ENCODE measurements at places on chromosomes 6 and 20.

GRCh38 chr6:18023891-18024290 lies 36.5 kb upstream of the KIF13A start:
- no peak for DNase-seq

DNA sequence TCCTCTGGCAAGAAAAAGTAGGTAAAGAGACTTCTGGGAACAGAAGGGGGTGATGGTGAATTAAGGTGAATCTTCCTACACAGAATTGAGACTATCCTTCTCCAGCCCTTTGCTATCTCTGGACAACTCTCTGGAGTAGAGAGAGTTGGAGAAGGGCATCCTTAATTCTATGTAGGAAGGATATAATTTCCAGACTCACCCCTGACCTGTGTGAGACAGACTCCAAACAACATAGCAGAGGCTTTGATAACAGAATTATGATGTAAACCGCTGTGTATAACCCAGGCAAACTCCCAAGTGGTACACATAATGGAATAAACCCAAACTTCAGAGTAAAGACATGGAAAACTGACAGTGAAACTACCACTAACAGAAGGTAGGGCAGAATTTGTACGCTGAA lies 186.5 kb downstream of the MEI4 start:
- DNase-seq = no peak

DNA sequence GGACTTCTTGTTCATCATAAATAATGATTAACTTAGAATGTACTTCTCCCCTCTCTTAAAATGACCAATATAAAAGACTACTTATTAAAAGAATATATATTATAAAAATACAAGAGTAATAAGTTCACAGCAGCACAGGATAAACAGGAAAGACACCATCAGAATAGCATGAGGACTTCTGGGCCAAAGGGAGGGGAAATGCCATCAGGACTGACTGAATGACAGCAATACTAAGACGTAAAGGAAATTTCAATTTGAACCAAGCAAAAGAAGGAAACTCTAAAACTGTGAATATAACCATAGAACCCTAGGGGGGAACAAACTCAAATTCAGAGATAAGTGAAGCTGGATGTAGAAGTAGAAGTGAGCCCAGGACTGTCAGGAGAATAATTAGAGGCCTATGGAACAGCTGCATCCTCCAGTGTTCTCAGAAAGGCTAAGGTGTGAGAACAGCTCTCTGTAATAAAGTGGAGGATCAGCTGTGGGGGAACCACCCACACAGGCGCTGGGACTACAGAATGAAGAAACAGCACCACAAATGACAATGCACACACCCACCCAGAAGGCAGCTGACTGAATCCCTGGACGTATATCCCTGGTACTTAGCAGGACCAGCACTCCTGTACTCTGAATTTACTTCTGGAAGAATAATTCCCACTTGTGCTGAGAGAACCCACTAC lies 37.8 kb downstream of the ZHX3 start:
- no peak for DNase-seq

DNA sequence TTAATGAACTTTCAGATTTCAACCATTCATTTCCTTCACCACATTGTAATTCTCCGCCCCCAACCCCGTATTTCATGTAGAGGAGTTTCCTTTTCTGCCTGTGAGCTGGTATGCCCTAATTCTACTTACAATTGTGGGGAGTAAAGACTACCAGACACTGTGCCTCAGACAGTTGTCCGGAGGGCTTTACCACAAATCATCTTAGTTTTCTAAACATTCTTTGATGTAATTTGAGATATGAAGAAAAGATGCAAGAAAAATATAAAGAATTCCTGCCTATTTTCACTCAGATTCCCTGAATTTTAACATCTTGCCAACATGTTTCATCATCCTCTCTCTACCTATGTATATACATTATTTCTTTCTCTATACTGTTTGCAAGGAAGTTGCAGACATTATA lies 28.3 kb upstream of the LOC128125822 start:
- DNase-seq = no peak

DNA sequence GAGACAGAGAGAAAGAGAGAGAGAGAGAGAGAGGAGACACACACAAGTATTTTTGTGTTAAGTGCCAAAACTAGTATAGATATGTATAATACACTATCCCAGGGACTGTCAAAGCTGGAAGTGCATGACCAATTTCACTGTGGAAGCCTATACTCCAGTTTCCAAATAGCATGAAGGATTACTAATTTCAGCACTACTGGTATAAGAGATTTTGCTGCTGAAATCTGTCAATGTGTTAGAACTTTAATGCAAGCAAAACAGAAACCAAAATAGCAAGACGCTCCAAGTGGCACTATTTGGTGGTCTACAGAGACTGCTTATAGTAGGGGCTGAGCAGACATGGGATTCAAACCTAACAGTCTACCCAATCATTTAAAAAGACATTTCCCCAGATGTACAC lies 284.8 kb downstream of the BTBD9 start:
- no peak for DNase-seq

DNA sequence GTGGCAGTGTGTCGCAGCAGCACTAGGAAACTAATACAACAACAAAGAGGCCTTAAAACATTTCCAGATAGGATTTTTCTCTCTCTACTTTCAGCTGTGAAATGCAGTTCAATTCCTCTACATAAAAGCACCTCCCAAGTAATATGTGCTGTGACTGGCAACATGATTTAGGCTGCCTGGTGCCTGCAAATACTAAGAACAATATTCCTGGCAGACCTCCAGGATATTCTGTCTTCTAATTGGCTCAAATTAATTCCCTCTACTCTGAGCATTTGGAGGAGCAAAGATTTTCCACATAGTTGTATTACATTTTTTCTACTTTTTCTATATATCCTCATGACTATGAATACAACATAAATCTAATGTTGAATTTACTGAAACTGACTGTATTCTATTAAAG lies 33.2 kb downstream of the SCGN start:
- DNase-seq = no peak

DNA sequence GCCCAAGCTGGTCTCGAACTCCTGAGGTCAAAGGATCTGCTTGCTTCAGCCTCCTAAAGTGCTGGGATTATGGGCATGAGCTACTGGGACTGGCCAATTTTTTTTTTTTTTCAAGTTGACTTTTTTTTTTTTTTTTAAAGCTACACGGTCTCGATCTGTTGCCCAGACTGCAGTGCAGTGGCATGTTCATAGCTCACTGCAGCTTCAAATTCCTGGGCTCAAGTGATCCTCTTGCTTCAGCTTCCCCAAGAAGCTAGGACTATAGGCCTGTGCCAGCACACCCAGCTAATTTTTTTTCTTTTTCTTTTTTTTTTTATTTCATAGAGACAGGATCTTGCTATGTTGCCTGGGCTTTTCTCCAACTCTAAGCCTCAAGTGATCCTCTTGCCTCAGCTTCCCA lies 59.5 kb downstream of the NCOA3 start:
- DNase-seq = no peak

DNA sequence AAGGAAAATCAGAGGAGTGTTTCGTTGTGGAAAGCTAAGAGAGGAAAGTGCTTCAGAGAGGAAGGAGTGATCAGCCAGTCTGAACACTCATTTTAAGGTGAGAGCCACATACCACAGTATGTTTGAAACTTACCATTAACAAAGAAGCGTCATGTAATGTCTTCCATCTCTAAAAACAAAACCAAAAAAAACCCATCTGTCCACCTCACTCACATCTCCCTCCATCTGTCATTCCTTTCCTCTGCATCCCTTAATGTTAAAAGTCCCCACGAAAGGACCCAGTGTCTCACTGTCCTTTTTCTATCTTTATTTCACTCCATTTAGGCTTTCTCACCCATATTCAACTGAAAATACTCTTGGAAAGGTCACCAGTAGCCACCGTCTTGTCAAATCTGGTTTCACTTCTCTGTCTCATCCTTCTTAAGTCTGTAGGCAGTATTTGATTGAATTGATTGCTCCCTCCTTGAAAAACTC lies 59.4 kb upstream of the GNRH2 start:
- no peak for DNase-seq

- no peak for DNase-seq
These were observed 78.0 kb upstream of the LYRM2 start for GRCh38 chr6:89716532-89716931.

DNA sequence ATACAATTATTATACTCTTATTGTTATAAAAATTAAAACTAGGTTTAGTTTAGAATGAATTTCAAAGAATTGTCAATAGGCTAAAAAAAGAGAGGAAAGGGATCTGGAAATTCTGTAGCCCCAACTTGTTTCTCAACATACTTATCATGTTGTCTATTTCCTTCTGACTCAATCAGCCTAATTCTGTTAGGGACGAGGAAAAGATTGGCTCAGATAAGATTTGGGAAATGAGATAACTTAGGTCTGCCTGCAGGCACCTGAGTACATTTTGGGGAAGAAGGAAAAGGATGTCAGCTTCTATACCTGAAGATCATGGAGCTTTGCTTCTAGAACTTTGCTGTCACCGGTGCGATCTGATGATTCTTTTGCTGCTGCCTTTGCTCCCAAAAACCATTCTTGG lies 238.8 kb downstream of the SYNE1 start:
- DNase-seq = no peak

- DNase-seq = no peak
These were observed 680.8 kb upstream of the NRSN1 start for GRCh38 chr6:23445157-23445710.

GRCh38 chr20:881051-881782 lies 34.9 kb downstream of the ANGPT4 start:
- DNase-seq = no peak

DNA sequence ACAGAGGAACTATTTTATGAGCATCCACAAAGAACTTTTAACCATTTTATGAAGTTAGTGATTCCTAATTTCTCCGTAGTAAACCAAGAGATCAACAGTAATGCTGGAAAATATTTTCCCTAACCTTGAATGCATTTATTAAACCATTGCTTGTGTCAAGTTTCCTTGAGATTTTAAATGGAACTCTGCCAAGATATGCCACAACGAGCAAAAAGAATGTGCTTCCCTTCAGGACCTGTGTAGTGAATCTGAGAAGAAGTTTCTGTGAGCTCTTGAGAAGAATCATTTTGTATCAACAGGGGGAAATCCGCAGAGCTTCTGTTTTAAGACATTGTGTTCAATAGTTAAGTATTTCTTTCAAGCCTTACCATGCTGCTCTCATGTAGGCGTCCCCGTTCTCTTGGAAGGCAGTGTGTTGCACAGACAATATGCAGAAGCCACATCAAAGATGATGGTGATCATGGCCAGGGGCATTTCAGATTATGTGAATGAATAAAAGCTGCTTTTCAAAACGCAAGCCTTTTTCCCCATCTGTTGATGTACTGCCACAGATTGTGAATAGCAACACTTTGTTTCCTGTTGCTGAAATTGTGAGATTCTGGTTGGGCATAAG lies 439.8 kb downstream of the BMP2 start:
- no peak for DNase-seq

DNA sequence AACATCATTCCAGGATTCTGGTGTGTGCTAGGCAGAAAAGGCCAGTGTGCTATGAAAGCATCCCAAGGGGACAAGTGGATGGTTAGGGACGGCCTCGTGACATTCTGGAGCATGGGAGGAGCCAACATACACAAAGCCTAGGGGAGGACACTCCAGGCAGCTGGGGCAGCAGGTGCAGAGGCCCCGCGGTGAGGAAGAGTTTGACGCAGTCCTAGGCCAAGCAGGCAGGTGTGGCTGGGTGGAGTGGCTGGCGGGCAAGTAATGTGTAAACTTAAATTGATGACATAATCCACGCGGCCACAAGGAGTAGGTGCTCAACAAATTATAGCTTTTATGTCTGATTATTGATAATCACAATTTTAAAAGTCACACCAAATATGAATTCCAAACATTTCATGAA lies 93.6 kb downstream of the TMEM242 start:
- DNase-seq = no peak

DNA sequence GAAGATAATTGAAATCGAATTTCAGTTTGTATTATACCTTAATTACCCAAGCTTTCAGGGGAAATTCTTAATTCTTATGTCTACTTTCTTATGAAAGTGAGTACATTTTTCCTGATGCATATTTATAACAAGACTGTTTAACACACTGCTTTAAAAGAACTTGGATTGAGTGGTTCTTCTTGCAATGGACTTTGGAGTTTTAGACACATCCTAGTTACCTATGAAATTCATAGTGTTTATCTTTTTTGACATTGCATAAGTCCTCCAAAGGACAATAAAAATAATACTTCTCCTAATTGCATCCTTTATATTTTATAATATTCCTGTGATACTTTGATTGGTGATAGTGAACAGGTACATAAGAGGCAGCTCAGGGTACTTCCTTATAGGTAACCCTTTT lies 395.6 kb upstream of the FLRT3 start:
- no peak for DNase-seq

- DNase-seq = no peak
These were observed 3.8 kb downstream of the CEBPB start for GRCh38 chr20:50194422-50194830.

DNA sequence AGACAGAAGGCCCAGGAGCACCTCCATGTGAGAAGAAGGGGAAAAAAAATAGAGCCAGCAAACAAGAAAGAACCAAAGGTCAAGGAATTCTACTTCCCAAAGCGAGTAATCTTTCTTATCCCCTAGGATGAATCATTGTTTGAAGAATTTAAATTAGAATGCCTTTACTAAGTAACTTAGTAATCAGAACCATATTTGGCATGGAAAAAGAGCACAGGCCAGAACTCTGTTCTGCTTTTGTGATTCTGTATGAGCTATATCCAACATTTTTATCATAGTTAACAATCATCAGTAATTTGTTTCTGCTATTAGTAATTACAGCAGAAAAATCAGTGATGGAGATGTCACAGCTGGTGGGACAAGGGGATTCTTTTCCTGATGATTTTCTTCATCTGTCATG lies 228.8 kb upstream of the FAM83B start:
- no peak for DNase-seq

GRCh38 chr6:26329763-26330511 lies 35.1 kb upstream of the BTN3A2 start:
- DNase-seq = no peak

DNA sequence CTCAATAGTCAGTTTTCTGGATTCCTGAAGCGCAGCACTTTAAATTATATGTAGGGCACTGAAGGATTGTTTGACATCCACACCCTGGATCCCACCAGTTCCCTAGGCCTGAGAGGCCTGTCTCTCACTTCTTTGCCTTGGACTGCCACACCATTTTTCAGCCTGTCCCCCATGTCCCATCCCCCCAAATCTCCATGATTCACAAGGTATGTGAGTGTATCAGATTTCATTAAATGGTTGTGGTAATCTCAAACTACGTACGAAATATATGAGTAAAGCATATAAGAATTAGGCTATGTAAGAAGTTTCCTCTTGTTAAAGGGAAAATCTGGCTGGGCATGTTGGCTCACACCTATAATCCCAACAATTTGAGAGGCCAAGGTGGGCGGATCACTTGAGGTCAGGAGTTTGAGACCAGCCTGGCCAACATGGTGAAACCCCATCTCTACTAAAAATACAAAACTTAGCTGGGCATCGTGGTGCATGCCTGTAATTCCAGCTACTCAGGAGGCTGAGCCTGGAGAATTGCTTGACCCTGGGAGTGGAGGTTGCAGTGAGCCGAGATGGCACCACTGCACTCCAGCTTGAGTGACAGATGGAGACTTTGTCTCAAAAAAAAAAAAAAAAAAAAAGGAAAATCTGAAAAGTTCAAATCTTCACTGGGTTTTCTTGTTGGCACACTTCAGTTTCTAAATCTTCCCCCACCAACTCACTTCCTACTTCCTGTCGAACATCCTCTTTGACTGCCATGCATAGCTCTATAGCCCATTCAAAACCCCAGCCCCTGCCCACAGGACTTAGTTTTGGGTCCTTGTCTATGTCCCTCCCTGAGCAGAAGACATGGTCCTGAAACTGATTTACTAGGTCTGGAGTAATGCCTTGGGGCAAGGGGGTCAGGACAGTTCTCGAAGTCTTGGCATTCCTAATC lies 97.3 kb upstream of the SHLD1 start:
- DNase-seq = no peak
